ENCODE measurements at places on chromosomes 12 and 14.

GRCh38 chr14:75280831-75281653 is 2.4 kb downstream of the FOS start:
- no peaks in the 10 kb centered on the region for H3K27me3 ChIP-seq
- peak overlapping the region; percentile 86 for H3K4me3 ChIP-seq
- H3K36me3 ChIP-seq = peaks cover 16% of the 10 kb centered on the region
- H3K27ac ChIP-seq = no peak overlapping the region

DNA sequence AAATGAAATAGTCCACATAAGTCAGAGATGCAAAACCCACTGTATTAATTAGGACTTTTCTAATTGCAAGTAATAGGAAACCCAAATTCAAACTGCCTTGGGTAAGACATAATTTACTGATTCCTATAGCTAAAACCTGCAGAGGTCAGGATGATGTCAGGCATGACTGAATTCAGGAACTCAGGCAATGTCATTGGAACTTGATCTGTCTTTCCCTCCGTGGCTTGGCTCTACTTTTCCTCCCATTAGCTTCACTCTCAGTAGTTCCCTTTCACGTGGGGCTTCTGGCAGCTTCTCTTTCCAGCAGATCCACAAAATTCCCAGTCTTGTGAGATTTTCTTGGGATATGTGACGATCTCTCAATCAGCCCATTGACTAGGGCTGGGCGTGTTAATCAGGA is 2.4 kb upstream of the JDP2 start:
- no peak for DNase-seq
- H3K4me1 ChIP-seq = peaks cover 17% of the 10 kb centered on the region
- H3K27me3 ChIP-seq = no peaks in the 10 kb centered on the region
- no peak overlapping the region for H3K27ac ChIP-seq

GRCh38 chr12:21823581-21823980 is 49.1 kb upstream of the KCNJ8 start:
- no peak overlapping the region for H3K4me3 ChIP-seq
- peak; percentile 19 for DNase-seq
- no peaks in the 10 kb centered on the region for H3K4me1 ChIP-seq
- no peaks in the 10 kb centered on the region for H3K27me3 ChIP-seq

DNA sequence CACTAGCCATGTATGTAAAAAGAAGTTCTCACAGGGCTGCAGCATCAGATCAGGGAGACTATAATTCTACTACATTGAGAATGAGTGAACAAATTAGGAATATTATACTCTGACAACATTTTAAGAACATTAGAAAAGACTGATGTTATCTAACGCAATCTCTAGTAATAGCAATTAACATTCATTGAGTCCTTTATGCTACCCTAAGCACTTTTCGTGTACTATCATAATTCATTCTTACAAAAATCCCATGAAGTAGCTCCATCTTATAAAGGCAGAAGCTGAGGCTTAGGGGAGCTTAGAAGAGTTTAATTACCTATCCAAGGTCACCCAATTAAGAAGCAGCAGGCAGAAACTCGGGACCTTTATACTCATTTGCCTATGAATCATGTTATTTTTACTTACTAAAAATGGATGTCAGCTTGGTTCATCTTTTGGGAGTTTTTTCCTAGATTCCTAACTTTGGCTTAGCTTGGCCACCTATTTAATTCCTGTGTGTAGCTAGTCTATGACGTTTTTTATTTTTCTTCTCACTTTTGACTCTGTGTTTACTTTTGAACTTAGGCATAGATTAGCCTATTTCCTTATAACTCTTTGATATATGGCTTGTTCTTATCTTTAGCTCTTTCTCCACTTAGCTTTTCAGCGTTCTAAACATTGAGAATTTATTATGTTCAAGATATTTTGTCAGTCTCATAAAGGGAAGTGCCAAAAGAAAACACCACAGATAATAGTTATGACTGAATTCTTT is 333.5 kb upstream of the DCN start:
- H3K27me3 ChIP-seq = no peaks in the 10 kb centered on the region
- no peak overlapping the region for H3K4me3 ChIP-seq
- H3K36me3 ChIP-seq = no peaks in the 10 kb centered on the region
- H3K27ac ChIP-seq = no peak overlapping the region
- no peak for DNase-seq

DNA sequence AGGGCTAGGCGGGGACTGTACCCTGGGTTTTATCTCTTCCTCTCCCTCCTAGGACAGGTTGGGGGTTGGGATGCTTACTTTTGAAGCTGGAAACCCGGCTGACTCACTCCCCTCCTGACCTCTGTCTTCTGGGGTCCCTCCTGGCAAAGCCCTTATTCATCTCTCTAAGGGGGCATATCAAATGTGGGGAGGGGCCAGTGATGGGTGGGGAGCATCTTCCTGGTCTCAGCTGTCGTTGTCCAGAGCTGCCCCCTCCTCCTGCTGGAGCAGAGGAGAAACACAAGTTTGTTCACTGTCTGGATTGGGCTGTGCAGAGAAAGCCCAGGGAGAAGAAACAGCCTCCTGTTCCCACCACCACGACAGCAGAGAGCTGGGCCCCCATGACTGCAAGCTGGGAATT is 85.8 kb downstream of the TNFAIP2 start:
- peaks cover 13% of the 10 kb centered on the region for H3K27me3 ChIP-seq
- no peaks in the 10 kb centered on the region for H3K36me3 ChIP-seq

DNA sequence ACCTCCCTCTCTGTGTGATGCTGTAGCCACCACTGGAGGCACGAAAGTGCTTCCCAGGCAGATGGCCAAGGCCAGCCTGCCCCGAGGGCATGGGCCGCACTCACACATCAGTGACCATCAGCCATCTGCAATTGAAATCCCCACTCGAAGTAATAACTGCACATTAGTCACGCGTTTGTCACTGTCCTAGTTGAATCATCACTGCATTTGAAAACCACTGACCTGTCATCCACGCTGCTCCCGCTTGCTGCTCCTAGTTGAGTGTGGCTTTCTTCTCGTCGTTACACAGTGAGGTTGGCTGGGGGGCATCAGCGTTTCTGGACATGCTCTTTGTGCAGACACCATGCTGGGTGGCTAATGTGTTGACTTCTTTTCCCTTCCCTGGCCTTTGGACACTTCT is 176.1 kb downstream of the ADGRD1 start:
- no peak for DNase-seq
- H3K4me1 ChIP-seq = peaks cover 3% of the 10 kb centered on the region
- no peak overlapping the region for H3K4me3 ChIP-seq
- H3K27me3 ChIP-seq = no peaks in the 10 kb centered on the region

DNA sequence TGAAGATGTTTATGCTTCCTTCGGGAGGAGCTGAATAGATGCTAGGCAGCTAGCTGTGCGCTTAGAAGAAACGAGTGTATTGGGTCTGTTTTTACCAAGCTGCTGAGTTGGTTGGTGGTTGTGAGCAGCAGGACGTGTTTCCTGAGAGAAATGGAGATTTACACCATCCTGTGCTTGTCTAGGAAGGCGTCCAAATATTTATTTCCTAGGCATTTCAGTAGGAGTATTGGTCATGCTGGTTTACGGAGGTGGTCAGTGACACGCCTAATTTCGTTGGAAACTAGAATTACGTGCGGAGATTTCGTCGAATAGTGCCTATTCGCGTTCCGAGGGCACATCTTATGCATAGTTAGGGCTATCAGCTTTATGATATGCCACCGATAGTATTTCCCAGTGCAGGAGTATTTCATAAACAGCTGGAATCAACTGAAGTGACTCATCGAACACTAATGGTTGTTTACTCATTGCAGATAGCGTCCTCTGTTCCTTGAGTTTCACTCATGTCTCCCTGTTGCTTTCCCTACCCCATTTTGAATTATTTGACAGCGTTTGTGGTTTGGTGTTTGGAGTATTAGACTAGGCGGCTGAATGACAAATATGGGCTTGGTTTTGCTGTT is 780 bp downstream of the TBC1D15 start:
- H3K4me3 ChIP-seq = peak overlapping the region; percentile 89
- no peaks in the 10 kb centered on the region for H3K36me3 ChIP-seq
- DNase-seq = peak; percentile 74
- H3K27me3 ChIP-seq = no peaks in the 10 kb centered on the region
- peaks cover 9% of the 10 kb centered on the region for H3K4me1 ChIP-seq
- H3K27ac ChIP-seq = peak overlapping the region; percentile 95

- no peak overlapping the region for H3K27ac ChIP-seq
- DNase-seq = no peak
- no peak overlapping the region for H3K4me3 ChIP-seq
- no peaks in the 10 kb centered on the region for H3K36me3 ChIP-seq
- no peaks in the 10 kb centered on the region for H3K27me3 ChIP-seq
These were observed 363.6 kb upstream of the SFSWAP start for GRCh38 chr12:131347345-131347714.

DNA sequence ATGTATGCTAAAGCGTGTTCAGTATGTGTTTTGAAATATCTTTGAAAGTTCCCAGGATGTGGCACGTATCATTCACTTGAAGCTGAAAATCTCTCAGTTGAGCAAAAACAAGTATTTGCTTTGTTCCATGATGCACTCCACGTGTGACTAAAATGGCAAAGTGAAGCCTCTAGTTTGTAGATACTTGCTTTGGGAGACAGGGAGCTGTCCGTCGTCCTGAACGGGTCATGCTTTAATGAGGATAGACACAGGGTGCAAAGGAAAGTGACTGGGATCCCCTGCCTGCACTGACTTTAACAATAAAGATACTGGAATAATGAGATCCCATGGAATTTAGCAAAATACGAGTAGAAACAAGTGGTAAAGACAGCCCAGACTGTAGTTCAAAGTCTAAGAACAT is 991.4 kb downstream of the NRXN3 start:
- no peak overlapping the region for H3K4me3 ChIP-seq
- H3K36me3 ChIP-seq = no peaks in the 10 kb centered on the region
- no peaks in the 10 kb centered on the region for H3K27me3 ChIP-seq
- peak; percentile 42 for DNase-seq

DNA sequence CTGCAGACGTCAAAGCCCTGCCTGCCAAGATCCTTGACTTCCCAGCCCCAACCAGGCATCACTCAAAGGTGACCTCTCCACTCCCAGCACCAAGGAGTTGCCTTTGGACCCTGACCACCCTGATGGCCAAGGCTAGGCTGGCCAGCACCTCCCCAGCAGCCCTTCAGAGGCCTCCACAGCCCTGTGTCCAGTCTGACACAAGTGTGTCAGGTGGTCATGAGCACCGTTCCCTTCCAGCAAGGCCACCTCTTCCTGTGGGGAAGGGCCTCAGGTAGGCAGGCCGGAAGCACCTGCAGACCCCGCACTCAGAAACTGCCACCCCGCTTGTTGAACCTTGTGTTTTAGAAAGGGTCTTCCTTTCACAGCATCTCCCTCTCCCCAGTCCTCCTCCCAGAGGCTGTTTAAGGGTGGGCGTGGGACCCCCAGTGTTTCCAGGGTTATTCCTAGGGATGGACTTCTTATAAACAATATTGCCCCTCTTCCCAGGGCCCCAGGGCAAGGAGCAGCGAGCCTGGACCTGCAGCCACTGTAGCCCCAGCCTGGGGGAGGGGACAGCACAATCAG is 13.2 kb upstream of the INF2 start:
- no peaks in the 10 kb centered on the region for H3K27me3 ChIP-seq
- no peak for DNase-seq
- H3K4me1 ChIP-seq = peaks cover 44% of the 10 kb centered on the region
- H3K36me3 ChIP-seq = no peaks in the 10 kb centered on the region
- no peak overlapping the region for H3K4me3 ChIP-seq

GRCh38 chr12:45216230-45216982 is 511 bp downstream of the ANO6 start:
- H3K27me3 ChIP-seq = no peaks in the 10 kb centered on the region
- H3K36me3 ChIP-seq = no peaks in the 10 kb centered on the region
- peak overlapping the region; percentile 91 for H3K27ac ChIP-seq
- peak overlapping the region; percentile 91 for H3K4me3 ChIP-seq
